ENCODE measurements at places on chromosomes 3 and 15.
A peak's percentile ranks its signal among the peaks of the same experiment; 100 is the strongest.

GRCh38 chr15:42182328-42182886, 25.7 kb downstream of the VPS39 start:
- DNase-seq: no peak

GRCh38 chr3:165820671-165821123, 16.5 kb downstream of the BCHE start:
- no peak for DNase-seq

- no peak for DNase-seq
Measured at GRCh38 chr3:127784283-127784682, 38.0 kb downstream of the MGLL start.

GRCh38 chr3:16498130-16498890, 15.2 kb downstream of the RFTN1 start:
- DNase-seq: no peak

GRCh38 chr15:67253549-67254237, 768 bp downstream of the AAGAB start:
- no peak for DNase-seq

DNA sequence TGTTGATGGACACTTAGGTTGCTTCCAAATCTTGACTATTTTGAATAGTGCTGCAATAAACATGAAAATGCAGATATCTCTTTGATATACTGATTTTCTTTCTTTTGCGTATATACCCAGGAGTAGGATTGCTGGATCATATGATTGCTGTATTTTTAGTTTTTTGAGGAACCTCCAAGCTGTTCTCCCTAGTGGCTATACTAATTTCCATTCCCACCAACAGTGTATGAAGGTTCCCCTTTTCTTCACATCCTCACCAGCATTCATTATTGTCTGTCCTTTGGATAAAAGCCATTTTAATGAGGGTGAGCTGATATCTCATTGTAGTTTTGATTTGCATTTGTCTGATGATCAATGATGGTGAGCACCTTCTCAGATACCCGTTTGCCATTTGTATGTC, 12.5 kb downstream of the PATL2 start:
- DNase-seq: no peak

GRCh38 chr3:129461022-129461421, 21.0 kb downstream of the IFT122 start:
- DNase-seq: no peak

DNA sequence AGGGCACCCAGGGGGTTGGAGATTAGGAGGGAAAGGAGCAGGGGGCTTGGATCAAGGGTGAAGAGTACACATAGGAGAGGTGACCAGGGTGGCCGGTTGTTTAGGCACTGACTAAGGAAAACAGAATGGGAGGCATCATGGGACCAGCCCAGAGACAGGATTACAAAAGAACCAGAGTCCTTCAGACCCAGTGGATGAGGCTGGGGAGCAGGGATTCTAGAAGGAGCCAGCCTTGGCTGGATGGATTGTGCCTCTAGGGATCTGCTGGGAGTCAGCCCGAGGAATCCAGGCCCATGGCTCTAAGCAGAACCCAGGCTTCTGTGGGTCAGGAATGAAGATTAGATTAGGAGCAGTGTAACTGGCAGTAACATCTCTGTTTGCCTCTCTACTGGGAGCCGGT, 98.6 kb downstream of the ARNT2 start:
- DNase-seq: no peak

GRCh38 chr15:64865998-64866520, 24.3 kb downstream of the PLEKHO2 start:
- DNase-seq: no peak

DNA sequence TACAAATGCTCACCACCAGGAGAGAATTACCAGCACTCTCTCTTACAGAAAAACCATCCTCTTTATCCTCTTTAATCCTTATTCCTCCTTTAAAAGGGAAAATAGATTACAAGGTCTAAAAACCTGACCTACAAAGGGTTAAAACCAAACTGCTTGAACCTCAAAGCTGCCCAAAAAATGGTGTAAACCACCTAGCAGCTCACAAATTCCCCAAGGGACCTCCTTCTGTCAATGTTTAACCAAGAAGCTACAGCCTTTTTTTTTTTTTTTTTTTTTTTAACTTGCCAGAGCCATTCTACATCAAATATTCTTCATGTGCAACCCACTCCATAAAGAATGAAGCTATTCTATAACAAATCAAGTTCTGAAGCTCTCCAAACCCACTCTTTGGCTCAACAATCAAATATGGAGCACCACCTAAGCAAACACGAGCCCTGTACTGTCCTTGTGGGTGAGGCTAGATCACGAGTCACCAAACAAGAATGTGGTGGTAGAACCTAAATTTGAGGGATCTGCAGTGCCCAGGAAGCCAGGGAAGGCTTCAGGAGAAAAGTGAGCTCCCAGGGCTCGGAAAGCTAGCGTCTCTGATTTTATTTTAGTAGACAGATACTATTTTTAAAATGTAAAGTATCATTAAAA, 20.1 kb downstream of the OSBPL10 start:
- DNase-seq: no peak

DNA sequence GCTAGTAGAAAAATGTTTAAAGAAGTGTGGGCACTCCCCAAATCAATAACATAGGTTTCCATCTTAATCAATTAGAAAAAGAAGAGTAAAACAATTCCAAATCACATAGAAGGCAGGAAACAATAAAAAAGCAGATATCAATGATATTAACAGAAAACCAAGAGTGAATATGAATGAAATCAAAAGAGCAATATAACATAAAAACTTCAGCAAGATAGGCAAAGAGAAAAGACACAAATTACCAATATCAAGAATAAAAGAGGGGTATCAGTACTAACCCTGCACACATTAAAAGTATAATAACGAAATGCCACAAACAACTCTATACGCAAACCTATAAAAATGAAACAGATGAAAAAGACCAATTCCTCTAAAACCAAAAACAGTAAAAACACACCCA, 19.6 kb downstream of the DMXL2 start:
- DNase-seq: no peak

GRCh38 chr3:52742418-52743041, 28.2 kb downstream of the NEK4 start:
- no peak for DNase-seq

DNA sequence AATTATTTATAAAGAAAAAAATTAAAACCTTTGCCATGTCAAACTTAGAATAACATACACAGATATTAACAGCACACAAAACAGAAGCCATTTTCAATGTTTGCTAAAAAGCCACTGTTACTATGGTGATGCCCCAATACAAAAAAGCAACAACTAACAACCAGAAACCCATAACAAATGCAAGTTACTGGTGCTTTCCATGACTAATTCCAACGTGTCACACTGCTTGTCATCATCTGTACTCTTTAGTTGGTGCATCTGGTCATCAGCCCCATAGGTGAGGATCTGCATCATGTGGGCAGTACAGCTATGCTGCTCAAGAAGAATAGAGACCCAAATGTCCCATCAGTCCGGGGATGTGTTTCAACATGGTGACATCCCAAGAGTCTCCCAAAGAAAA, 52.8 kb downstream of the ATP8B4 start:
- no peak for DNase-seq

GRCh38 chr3:177594096-177594495, 396.8 kb upstream of the TBL1XR1 start:
- no peak for DNase-seq

DNA sequence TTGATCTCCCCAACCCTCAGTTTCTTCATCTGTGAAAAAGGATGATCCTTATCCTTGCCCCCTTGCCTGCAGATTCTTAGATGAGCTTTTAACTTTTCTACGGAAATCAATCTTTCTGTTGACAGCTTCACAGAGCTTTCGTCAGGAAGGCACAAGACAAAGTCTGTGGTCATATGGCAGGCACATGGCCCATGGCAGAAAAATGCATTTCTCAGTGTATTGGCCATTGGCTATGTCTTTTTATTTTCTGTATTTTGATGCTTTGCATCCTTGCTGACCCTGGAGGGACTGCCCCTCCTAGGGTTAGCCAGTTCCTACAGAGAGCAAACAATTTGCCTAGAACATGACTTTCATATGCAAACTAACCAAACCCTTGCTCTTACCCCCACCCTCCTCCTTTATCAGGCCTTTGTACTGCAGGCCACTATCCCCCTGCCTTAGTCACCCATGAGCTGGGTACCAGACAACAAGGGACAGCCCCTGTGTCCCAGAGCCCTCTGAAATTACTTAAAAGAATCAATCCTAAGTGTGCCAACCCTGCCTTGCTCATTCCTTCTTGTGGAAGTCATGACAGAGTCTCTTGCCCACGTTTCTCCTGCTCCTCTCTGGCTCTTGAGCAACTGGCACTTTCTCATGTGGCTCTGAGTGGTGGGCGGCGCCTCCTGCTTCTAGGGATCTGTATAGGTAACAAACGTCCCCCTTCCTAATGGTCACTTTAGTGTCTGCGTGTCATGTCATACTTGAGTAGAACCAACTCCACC, 24.1 kb upstream of the NOX5 start:
- DNase-seq: no peak

- DNase-seq: no peak
Measured at GRCh38 chr3:22939349-22939748, 263.8 kb upstream of the UBE2E2 start.

DNA sequence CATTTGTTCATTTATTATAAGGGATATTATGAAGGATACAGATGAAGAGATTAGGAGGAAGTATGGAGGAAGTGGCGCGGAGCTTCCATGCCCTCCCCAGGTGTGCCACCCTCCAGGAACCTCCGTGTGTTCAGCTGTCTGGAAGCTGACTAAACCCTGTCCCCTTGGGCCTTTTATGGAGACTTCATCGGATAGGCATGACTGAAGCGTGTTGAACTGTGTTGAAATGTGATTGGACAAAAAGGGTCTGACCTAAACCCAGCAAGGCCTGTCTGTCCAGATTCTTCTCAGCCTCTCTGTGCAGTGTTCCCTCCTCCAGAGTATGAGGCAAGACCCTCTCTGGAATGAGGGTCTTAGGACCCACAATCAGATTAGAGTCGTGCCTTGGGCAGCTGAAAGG, 31.7 kb downstream of the HACD3 start:
- no peak for DNase-seq

DNA sequence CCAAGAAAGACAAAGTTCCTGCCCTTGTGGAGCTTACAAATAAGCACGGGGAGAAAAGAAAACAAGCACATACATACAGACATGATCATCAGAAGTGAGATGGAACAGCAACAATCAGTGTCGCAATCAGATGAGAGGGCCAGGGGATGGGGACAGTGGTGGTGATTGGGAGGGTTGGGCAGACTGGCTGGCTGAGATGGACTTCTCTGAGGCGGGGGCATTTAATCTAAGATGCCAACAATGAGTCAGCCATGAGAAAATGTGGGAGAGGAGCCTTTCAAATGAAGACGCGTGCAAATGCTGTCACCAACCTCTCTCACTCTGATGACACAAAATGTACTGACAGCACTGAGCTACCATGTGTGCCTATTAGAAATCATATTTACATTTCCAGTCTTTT, 81.4 kb downstream of the NCEH1 start:
- DNase-seq: no peak

DNA sequence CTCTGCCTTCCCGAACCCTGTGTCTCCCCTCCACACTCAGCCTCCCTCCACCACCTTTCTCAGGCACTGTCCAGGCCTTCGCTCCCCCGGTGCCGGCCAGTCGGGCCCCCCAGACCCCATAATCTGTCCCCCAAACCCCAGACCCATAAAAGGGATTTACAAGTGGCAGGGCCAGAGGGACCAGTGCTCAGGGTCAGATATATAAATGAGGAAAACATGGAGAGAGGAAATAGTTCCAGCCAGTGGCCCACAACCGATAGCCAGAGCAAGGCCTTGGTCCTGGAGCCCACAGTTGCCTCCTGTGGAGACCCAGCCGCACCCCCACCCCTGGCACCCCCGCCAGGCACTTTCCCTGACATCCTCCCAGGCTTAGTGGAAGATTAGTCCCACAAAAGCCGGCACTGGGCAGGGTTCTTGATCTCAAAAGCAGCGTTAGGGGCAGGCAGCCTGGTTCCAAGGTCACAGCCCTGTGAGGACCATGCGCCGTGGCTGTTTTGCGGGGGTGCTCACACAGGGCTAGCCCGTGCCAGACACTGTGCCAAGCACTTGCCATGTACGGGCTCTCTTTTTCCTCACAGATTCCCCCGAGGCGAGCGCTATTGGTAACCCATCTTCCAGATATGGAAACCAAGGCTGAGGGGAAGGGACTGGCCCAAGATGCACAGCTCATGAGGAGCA, 1.1 kb upstream of the PLXND1 start:
- no peak for DNase-seq

GRCh38 chr3:154029926-154030325, 91.3 kb upstream of the ARHGEF26 start:
- no peak for DNase-seq

- DNase-seq: peak; percentile 26
Measured at GRCh38 chr3:66276705-66277274, 56.0 kb downstream of the SLC25A26 start.

DNA sequence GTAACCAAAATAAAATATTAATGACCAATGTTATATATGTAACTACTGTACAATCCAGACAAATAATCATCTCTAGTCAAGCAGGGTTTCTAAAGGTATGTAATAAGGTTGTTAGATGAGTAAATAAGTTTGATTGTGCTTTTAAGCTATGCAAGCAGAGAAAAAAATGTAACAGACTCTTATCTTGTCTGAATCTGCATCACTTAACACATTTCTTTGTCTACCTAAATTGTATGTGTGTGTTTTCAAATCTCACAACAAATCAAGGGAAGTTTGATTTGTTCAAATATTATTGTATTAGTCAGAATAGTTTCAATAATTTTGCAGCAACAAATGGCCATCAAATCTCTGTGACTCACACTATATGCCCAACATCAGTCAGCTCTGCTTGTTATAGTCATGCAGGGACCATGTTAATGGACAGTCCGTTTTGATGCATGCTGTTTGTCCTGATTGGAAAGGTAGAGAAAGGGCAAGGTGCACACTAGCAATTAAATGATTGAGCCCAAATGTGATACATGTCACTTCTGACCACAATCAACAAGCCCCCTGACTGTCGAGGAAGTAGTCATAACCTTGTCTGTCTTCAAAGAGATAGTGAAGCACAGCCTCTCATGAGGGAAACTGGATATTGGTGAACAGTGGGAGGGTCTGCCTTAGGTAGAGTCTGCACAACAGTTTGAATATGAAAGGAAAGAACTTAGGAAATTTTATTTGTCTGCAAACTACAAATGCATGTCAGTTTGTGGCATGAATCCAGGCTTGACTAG, 349.4 kb upstream of the SATB1 start:
- DNase-seq: no peak

GRCh38 chr3:195522254-195523023, 20.7 kb downstream of the PPP1R2 start:
- DNase-seq: no peak

- DNase-seq: no peak
Measured at GRCh38 chr15:47857776-47858167, 140.5 kb downstream of the SEMA6D start.

GRCh38 chr3:151990696-151991376, 117.4 kb downstream of the SUCNR1 start:
- no peak for DNase-seq
